ENCODE measurements at places on chromosomes 4 and X.

DNA sequence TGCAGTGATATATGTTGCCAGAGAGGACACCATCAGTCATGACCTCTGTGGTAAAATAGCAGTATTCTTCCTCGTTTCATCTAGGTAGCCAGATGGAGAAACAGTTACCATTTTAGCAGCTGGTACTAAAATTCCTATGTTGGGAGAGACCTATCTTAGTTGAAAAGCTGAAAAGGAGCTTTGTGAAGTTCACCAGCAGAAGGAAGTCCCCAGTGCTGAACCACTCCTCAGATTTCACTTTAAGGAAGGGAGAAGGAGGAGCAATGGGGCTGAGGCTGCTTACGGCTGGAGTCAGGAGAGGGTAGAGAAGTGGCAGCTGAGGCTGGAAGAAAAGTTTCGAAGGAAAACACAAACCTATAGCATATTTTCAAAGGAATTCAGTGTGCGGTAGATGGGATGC is 103.7 kb downstream of the ATXN3L start:
- DNase-seq = no peak

GRCh38 chr4:109559983-109560686 is at the start of gene MCUB:
MCUB (plus strand) TSS chr4:109560246; CDS start chr4:109560338, 92 bp downstream.
- peak; percentile 87 for DNase-seq

DNA sequence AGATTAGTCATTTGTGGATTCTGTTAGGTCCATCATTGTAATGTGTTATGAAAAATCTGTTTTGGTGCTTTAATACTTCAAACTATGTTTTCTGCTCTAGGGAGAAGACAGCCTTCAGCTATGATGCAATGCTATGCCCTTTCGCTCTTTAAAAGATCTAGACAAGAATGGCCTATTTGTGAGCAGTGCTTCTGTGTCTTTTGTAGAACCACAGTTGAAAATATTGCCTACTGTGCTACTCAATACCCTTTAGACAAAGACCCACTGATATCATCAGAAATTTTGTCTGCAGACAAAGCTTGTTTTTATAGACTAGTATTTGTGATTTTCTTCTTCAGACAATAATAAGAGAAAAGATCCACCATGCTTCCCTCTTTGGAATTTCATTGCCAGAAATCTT is 44.6 kb upstream of the SLITRK2 start:
- no peak for DNase-seq

GRCh38 chr4:130820448-130820847 is 1724.5 kb downstream of the C4orf33 start:
- no peak for DNase-seq

GRCh38 chr4:91064157-91064853 is 937.1 kb downstream of the CCSER1 start:
- DNase-seq = no peak
